ENCODE measurements at places on chromosomes 7 and 10.

- no peak for DNase-seq
Measured at GRCh38 chr7:34277016-34277802, 371.9 kb downstream of the BMPER start.

DNA sequence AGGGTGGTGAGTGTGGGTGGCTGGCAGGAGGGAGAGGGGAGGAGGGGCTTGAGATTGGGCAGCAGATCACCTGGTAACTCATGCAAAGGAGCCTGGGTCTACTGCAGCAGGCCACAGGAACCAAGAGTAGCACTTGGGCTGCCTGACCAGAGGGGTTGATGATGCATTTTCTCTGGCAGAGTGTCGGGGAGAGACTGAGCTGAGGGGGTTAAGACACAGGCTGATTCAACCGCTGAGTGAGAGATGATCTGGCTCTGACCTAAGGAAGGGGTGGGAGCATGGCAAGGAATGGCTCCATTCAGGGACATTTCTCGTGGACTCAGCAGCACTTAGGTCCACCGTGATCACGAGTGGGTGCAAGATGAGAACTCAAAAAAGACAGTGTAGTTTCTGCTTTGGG, 115.5 kb upstream of the STK17A start:
- no peak for DNase-seq

DNA sequence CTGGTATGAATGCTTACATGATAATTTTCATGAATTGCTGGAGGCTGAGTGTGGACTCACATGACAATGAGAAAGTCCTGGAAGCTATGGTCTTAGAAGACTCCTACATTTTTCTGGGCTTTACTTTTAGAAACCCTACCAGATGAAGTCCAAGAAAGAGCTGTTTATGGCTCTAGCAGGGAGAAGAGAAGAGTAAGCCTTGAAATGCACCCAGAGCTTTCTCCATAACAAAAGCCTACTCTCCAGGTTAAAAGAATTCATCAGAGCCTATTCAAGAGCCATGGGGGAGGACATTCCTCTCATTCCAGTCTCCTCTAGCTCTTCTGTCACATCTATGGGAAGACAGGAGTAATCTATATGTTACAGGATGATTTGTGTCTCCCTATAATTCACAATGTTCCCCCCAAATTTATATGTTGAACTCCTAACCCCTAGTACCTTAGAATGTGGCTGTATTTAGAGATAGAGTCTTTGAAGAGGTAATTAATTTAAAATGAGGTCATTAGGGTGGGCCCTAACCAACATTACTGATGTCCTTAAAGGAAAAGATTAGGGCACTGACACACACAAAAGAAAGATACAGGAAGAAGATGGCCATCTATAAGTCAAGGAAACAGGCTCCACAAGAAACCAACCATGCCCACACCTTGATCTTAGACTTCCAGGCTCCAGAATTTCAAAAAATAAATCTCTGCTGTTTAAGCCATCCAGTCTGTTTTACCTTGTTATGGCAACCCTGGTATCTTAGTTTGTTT, 193.8 kb upstream of the PTER start:
- DNase-seq: no peak

GRCh38 chr7:148371280-148371937, 219.2 kb upstream of the C7orf33 start:
- DNase-seq: no peak

GRCh38 chr10:128062881-128063563, 63.2 kb downstream of the MKI67 start:
- DNase-seq: peak; percentile 33

- DNase-seq: no peak
Measured at GRCh38 chr7:74307738-74308505, 18.7 kb downstream of the CLIP2 start.

DNA sequence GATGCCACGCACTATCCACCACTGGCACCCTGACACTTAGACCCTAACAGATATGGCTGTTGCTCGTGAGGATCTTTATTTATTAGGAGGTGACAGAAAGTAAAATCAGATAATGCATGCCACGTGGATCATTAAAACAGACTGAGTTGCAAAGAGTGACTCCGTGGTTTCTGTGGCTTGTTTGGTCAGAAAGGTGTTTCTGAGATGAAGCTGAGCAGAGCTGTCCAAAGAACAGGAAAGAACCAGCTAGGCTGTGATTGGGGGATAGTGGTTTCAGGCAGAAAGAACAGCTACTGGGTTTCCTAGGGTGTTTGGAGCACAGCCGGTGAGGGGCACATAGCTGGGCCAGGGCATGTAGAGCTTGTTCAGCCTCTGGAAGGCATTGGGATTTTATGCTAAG, 34.4 kb downstream of the CSGALNACT2 start:
- DNase-seq: no peak

DNA sequence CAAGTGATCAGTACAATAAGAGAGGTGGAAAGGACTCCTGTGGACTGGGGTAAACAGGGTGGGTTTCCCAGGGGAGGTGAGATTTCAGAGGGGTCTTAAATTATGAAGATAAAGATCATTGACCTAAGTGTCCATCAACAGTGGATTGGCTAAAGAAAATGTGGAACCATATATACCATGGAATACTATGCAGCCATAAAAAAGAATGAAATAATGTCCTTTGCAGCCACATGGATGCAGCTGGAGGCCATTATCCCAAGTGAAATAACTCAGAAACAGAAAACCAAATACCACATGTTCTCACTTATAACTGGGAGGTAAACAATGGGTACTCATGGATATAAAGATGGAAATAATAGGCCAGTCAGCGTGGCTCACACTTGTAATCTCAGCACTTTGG, 28.9 kb upstream of the CUX1 start:
- DNase-seq: no peak

DNA sequence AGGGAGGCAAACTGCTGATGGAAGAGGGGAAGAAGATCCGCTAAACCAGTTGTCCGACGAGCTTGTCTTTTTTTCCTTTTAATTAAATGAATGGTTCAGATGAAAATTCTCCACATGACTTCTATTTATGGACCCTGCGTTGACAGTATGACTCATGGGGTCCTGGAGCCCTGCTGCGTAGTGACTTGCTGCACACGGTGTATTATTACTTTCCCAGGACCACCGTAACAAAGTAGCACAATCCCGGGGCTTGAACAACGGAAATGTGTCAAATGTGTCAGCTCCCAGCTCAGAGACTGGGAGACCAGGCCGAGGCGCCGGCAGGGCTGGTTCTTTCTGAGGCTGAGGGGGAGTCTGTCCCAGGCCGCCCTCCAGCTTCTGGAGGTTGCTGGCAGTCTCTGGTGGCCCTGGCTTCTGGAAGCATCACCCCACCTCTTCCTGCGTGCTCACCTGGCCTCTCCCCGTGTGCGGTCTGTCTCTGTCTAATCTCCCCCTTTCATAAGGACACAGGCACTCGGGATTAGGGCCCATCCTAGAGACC, 33.8 kb upstream of the MNX1 start:
- DNase-seq: no peak

- DNase-seq: no peak
Measured at GRCh38 chr7:2001601-2002442, 230.9 kb downstream of the MAD1L1 start.

- no peak for DNase-seq
Measured at GRCh38 chr7:127322832-127323493, 69.5 kb downstream of the ZNF800 start.

GRCh38 chr7:80772347-80772993, 134.0 kb downstream of the CD36 start:
- DNase-seq: no peak

DNA sequence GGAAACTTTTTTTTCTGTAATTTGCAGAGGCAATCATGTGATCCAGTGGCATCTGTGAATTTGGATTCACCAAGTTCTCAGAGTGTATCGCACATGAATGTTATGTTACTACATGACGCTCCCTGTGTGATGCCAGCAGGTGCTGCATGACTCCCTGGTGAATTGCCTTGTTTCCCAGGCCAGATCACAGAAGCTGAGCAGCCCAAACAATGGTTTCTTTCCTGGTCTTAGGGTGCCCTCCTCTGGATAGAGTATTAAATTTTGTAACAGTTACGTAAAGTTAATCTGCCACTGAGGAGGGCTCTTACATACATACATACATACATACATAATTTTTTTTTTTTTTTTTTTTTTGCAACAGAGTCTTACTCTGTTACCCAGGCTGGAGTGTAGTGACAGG, 3.6 kb downstream of the ZSCAN21 start:
- peak; percentile 8 for DNase-seq
